ENCODE measurements at places on chromosomes 16 and 17. TPM values are rescaled to one million over a fixed set of nuclear protein-coding genes. Genes with fewer than 3 reads are reported as not detected.

The TP53TG3B gene
- polyA plus RNA-seq: not detected

DNA sequence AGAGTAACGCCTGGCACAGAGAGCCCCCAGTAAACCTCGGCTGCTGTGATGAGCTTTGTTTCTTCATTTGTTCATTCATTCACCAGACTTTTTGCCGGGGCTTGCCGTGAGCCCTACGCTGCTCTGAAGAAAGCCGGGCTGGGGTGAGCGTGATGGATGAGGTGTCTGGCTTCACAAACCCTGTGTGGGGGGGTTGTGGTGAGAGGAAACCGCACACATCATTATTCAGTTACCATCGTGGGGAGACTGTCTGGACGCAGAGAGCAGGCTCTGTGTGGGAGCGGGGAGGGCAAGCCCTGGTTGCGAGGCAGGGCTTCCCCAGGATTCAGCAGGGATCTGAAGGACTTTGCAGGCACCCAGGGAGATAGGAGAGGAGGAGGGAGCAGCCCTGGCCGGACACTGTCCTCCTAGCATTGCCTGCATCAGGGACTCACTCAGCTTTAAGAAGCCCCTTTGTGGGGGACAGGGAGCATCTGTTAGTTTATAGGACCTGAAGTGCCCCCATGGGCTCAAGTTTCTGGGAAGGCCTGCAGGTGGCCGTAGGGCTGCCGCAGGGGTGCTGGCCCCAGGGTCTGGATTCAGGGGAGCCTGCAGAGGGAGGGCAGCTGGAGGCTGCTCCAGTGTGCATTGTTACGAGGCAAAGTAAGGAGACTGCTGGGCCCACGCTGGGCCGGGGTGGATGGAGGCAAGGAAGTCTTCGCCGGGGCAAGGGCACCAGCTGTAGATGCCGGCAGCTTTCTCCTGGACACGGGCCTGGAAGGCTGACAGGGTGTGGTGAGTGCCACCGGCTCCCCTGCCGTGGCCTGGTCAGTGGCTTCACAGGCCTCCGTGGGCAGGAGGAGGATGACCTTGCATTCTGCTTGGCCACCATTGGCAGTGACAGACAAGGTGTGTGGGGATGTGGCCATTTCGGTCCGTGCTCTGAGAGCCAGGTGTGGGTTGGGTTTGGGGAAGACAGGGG lies 334.5 kb downstream of the SEC14L1 start:
- no peak for DNase-seq

GRCh38 chr17:78038748-78039288 lies 80.3 kb downstream of the TNRC6C start:
- no peak for DNase-seq

DNA sequence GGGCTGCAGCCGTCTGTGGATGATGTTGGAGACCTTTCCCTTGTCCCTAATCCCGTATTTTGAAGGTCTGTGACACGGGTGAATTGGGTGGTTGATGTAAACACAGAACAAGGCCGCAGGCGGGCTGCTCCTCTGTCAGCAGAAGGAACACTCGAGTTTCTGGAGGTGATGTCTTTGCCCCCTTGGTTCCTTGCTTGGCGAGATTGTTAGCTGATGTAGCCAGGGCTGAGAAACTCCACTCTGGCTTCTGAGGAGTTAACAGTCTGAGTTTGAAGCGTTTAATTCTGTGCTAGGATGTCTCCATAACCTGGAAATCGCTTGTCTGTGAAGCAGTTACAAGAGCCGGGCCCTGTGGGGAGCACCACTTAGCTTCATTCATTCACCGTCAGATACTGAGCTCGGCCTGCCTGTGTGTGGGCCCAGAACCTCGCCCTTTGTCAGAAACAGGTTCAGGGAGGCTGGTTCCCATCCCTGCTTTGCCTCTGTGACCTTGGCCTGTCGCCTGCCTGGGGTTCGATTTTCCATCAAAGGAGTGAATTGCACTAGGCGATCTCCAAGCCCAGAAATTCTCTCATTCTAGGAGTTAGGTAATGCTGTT lies 1.3 kb downstream of the MAPK8IP3 start:
- DNase-seq: no peak

The VPS25 gene
- 90.9 TPM for polyA plus RNA-seq

GRCh38 chr17:66364508-66364907 lies 62.1 kb downstream of the PRKCA start:
- no peak for DNase-seq

DNA sequence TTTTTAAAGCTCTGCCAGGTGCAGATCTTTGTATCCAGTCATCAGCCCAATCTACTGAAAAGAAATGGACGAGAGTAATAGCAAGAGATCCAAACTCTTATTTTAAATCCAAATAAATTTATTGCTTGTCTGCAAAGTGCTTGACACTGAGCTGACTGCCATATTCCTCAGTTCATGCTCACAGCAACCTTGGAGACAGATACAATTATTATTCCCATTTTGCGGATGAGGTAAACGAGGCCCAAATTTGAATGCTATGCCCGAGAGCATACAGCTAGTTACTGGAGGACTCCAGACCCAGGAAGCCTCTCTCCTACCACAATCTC lies 620 bp downstream of the NOB1 start:
- DNase-seq: no peak

- DNase-seq: no peak
These were observed 50.8 kb downstream of the AKAP1 start for GRCh38 chr17:57135789-57136291.

The MYLK3 gene
- polyA plus RNA-seq: 1.8 TPM

- no peak for DNase-seq
These were observed 12.1 kb downstream of the THRA start for GRCh38 chr17:40074871-40075200.
